ENCODE measurements at places on chromosomes 12 and 14. TPM values are rescaled to one million over a fixed set of nuclear protein-coding genes. Genes with fewer than 3 reads are reported as not detected.

DNA sequence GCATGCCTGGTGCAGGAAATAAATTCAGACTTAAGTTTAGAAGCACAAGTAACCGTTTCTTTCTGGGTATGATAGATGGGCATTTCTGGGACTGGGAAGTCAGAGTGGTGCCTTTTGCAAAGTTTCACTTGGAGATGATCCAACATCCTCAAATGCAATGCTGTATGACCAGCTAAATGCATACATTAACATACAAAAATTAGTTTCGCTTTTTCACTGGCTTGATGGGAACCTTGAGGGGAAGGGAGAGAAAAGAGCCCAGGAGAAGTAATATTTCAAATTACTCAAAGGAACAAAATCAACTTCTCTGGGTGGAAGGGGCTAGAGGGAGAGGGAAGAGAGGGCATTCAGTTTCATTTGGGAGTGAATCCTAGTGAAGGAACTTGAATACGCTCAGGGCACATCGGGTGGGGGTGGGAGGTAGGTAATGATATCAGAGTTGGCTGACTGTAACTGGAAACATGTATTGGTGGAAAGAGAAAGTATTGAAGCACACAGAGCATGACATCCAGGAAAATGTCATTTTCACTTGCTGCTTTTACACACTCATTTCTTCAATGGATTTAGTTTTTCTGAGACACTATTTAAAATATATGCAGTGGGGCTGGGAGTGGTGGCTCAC, 175.5 kb downstream of the PTPRO start:
- no peak for DNase-seq

DNA sequence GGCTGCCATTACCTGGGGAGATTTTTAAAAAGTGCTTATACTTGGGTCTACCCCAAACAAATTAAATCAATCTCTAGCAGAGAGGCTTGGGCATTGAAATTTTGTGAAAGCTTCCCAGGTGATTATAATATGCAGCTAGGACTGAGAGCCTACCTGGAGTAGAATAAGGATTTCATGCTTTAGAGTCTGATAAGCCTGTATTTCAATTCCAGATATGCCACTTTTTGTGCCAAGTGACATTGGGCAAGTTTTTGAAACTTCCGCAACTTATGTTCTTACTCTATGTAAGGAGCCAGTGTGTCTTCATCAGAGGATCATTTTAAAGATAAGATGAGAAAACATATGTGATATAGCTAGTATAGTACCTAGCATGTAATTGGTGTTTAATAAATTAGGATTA, 159.8 kb upstream of the LRIG3 start:
- no peak for DNase-seq

- no peak for DNase-seq
Measured at GRCh38 chr12:118633071-118633470, 256.7 kb downstream of the SUDS3 start.

DNA sequence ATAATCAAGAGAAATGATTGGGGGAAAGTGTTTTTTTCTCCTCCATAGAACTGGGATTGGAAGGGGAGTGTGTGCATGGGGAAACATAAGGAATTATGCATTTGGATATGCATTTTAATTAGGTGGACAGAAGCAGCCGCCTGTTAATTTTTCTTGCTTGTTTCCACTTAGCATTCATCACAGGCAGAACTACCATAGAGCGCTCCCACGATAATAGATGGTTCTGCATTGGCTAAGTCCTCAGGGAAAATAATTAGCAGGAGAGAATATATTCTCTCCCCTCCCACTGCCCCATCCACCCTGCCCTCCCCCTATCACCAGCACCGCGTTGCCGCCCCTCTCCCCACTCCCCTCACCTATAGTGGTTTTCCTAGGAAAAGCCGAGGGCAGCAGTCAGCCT, 11.4 kb downstream of the DPF3 start:
- DNase-seq = no peak

GRCh38 chr14:41597647-41598046, 9.0 kb upstream of the LRFN5 start:
- no peak for DNase-seq

- peak; percentile 44 for DNase-seq
Measured at GRCh38 chr14:68576496-68577244, 216.2 kb downstream of the ZFP36L1 start.

DNA sequence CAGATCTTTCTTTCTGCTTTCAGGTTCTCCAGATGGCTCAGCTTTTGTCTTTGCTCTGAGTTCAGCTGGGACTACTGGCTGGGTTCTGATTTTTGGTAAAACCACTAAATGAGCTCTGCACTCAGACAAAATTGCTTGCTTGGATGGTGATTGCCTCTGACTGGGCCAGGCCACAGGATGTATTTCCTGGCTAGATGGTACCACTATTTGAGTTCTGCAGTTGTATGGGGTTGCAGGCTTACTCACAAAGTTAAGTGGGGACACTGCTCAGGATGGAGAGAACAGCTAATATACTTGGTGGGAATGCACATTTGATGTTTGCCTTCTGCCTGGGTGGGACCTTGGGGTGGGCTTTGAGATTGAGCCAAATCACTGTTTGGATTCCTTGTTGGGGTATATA, 14.0 kb upstream of the OR4Q3 start:
- no peak for DNase-seq

KIF5A gene
- 0.56 TPM for total RNA-seq

TMEM120B gene
- 10.5 TPM for total RNA-seq

ITPK1 gene
- total RNA-seq = 84.7 TPM
